ENCODE measurements at places on chromosomes 2 and 18.

GRCh38 chr2:185347445-185347844 lies 391.2 kb upstream of the FSIP2 start:
- no peak for DNase-seq

DNA sequence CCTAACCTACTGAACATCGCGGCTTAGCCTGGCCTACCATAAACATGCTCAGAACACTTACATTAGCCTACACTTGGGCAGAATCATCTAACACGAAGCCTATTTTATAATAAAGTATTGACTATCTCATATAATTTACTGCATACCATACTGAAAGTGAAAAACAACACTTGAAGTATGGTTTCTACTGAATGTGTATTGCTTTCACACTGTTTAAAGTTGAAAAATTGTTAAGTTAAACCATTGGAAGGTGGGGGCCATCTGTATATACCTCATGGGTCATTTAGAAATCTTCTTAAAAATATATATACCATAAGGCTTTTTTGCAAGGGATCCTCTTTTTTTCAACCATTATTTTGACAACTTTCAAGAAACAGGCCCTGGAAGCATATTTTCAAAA lies 16.5 kb downstream of the RNF149 start:
- DNase-seq, result no peak

DNA sequence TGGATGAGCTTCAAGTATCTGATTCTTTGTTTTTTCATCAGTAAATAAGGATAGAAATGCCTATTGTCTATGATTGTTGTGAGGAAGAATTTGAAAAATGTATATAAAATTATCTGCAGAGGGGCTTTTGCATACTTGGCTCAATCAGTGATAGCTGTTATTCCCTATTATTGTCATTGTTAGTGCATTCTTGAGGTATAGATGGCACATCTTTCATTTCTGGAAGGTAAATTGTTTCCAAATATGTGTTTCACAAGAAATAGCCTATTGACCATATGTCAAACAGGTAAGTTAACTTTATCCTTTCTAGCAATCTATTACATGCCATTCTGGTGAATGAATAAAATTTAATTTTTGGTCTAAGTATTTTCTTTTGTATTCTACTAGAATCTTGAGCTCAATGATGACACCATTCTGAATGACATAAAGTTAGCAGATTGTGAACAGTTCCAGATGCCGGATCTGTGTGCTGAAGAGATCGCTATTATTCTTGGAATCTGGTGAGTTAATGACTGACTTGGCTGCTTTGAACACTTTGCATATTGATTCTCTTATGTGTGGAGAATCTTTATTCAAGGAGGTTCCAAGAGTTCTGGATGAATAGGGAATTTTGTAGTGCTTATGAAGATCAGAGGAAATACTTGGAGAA lies 44.2 kb downstream of the TTC27 start:
- DNase-seq, result no peak

DNA sequence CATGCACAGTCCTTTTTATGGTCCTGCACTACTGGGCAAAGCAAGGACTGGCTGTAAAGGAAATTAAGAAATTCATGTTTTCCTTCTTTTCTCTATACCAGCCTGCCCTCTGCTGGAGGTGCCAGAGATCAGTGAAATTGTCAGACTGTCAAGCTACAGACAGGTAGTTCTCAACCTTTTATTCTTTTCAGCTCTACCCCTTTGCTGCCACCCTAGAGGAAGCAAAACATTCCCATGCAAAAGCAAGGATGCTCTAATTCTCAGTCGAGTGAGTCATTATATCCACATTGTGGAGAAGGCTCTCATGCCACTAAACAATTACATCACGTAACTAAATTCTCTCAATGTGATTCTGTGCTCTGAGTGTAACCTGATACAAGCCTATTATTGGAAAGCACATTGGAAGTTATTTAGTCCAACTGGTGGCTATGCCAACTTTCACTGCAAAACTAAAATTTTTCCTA lies 25.0 kb upstream of the RAPGEF4 start:
- peak; percentile 67 for DNase-seq

DNA sequence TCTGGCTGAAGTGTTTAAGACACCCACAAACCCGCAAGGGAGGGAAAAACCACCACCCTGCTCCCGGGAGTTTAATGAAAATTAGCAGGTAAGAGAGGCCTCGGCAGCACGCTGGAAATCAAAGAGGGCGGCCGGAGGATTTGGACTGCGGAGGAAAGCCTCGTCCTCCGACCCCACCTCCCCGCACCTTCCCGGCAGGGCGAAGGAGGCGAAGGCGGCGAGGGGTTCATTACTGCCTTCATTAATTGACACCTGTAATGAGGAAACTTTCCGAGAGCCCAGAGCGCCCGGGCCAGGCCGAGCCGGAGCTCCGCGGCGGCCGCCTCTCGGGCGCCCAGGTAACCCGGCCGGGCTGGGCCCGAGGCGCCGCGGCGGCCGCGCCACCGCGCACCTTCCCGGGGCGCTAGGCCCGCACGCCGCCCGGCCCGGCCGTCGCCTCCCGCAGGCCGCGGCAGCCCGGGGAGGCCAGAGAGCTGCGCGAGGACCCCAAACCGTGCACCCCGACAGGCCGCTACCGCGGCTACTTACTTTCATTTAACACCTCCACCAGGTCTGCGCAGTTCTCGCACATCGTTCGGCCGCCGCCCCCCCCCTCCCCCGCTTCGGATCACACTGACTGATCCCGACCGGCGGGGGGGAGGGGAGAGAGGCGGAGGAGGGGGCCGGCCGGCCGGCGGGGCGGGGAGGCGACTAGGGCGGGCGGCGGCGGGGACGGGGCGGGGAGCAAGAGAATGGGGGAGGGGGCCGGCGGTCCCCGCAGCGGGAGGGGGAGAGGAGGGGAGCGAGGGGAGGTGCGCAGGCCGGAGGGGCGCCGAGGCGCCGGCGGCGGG lies 550 bp downstream of the USP34 start:
- peak; percentile 60 for DNase-seq

- no peak for DNase-seq
These were observed 61.1 kb upstream of the RAPH1 start for GRCh38 chr2:203596183-203596582.

DNA sequence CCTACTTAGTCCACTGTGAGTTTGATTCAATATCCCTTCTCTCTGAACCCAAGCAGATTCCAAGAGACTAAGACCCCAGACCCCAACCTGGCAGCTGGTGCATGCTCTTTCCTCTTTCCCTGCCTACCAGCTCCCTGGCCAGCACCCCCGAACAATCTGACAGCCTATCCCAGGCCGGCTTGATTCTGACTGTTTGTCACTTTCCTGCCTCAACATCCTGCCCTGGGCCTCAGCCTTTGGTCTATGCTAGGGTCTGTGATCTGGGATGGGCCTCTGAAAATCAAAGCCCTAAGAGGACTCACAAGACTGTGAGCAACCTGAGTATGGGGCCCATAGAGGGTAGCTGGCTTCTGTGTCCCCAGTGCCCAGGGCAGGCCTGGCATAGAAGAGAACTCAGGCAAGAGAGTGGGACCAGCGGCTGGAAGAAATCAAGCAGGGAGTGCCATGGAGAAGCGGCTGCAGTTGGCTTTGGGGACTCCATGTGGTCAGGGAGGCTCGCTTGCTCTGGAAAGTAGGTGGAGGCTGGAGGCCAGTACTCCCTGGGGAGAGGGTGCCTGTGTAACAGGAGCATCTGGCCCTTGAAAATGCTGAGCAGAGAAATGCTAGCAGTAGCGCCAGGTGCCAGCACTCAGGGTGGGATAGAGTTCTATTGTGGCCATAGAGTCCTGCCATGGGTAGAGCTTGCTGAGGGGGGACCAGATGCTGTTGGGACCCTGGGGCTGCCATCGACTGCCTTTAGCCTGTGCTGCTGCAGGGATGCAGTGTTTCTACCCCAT lies 343.9 kb downstream of the DYSF start:
- DNase-seq, result no peak

DNA sequence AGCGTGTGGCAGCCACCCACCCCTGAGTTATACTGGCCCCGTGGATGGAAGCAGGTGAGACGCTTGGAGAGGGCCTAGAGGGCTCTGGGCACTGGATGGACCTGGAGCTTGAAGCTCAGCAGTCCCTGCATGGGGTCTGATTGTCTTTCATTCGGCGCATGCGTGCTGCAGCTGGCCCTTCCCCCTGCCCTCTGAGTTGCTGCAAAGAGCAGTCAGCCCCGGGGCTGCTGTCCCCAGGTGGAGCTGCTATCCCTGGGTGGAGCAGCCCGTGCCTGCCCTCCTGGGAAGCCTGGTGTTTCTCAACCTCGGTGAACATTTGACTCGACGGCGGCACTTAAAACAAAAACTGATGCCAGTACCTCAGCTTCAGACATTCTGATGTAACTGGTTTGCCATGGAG lies 29.6 kb downstream of the IGFBP5 start:
- DNase-seq, result no peak

GRCh38 chr18:23154030-23154429 lies 18.7 kb downstream of the CABLES1 start:
- no peak for DNase-seq

DNA sequence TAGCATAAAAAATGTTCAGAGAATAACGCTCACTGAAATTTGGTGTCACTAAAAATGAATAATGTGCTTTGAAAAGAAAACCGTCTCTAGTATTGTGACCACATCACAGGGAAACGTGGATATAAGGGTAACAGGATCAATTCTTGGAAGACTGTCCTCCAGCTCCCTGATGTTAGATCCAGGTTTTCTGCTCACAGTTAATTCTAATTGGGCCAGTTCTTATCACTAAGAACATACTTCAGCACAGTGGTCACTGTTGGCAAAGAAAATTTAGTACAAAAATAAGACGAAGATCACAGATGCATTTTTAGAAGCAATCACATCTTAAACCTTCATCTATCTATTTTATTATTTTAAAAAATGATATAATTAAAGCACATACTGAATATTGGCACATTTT lies 57.0 kb upstream of the CD226 start:
- DNase-seq, result no peak

GRCh38 chr2:159449504-159450124 lies 163.1 kb upstream of the WDSUB1 start:
- no peak for DNase-seq

- DNase-seq, result no peak
These were observed 438.8 kb upstream of the CDH20 start for GRCh38 chr18:60894254-60894945.

GRCh38 chr2:11079136-11079824 lies 76.0 kb upstream of the SLC66A3 start:
- DNase-seq, result no peak
